Esophagus squamous epithelium (tissue), 5 donors: ENCODE measurements at places on chromosomes 5 and 9. TPM values are rescaled to one million over a fixed set of nuclear protein-coding genes. Genes with fewer than 3 reads are reported as not detected.

GRCh38 chr9:93258419-93258817 is 74.5 kb downstream of the WNK2 start:
- DNase-seq, result no peak

UBAC1 gene
- 63.2 TPM for total RNA-seq

DNA sequence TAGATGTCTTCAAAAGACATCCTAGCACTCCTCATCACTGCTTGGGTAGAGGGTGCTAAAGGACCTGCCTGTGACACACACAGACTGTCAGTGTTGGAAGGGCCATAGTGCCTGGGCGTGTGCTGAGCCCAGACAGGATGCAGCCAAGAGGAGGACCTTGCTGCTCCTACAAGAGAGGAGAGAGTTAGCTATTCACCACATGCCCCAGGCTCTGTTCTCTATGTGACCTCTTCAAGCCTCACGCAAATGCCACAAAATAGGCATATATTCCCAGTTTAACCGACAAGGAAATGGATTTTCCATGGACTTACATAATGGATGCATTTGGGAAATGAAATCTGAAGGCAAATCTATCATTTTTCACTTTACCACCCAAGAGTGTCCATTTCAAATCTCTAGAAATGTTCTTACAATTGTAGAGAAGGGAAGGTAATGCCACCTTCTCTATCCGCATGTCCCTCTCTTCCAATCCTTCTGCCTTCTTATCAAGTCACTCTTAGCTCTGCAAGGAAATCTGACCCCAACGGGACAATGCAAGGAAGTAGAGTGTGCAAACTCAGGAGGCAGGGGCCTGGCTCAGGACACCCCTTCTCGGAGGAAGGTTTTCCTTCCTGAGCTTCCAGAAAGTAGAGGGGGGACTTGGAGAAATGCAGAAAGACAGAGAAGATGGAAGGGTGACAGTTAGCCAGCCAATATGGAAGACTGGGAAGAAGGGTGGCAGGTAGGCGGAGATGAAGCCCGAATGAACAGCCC is 49.5 kb downstream of the TRIM32 start:
- no peak for DNase-seq

NELFB gene
- 30.9 TPM for total RNA-seq

DNA sequence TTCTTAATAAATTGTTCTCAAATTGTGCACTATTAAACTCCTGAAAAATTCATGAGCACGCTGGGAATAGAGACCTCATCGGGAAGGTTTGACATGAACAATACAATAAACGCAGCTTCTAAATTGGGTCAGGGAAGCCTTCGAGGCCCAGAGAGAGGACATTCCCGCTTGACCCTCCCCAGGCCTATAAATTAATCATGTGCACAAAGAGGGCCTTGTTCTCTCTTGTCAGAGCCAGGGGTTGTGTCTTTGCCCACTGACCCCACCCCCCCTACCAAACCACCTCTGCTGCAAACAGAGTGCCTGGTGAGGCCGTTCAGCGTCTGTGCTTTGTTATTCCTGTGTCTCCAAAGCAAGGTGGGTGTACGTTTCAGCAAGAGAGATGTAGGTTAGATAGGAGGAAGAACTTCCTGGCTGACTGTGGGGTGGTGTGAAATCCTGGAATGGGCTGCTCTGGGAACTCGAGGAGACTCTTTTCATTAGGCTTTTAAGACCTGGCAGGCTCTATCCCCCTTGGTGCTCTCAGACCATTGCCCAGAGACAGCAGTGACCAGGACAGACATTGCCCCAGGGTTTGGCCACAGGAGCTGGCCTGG is 18.2 kb upstream of the DAB2IP start:
- no peak for DNase-seq

DNA sequence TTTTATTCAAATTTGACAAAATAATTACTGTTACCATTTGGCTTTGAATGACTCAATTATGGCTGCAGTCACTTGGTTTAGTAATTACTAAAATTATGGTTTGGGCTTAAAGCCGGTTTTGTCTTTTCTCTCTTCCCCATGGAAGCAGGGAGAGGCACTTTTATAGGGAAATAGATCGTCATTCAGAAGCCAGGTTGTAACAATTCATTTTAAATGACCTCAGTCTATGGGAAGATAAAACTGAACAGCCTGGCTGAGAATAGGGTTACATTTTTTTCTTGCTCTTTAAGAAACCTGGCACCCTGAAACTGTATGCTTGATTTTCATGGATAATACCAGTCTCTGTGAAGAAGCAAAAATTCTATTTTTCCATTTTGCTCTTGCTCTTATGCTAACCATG is 169.8 kb downstream of the SMC2 start:
- DNase-seq, result no peak

GRCh38 chr5:1521671-1522600 is 1.8 kb downstream of the LPCAT1 start:
- no peak for DNase-seq
